ENCODE measurements at places on chromosomes 5 and 9.

- DNase-seq = no peak
Observed at GRCh38 chr5:113825176-113825575, 311.7 kb downstream of the YTHDC2 start.

- DNase-seq = no peak
Observed at GRCh38 chr9:116390303-116391228, 237.0 kb downstream of the PAPPA start.

- no peak for DNase-seq
Observed at GRCh38 chr9:124197177-124198095, 60.3 kb upstream of the NEK6 start.

DNA sequence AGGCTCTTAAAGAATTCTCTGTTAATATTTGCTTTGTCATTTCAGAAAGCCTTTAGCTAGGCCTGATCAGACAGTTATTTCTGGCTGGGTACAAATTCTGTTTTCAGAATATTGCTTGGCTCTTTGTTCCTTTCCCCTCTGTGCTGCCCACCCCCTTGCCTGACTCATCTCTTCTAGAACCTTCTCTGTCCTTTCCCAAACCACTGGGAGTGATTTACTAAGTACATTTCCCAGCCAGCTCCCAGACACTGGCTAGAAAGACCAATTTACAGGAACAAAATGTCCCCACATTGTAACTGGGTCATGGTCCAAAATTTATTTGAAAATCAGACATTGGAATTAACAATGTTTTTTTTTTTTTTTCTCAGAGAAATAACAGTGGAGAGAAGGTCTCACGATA, 133.1 kb upstream of the MAP1B start:
- DNase-seq = no peak

DNA sequence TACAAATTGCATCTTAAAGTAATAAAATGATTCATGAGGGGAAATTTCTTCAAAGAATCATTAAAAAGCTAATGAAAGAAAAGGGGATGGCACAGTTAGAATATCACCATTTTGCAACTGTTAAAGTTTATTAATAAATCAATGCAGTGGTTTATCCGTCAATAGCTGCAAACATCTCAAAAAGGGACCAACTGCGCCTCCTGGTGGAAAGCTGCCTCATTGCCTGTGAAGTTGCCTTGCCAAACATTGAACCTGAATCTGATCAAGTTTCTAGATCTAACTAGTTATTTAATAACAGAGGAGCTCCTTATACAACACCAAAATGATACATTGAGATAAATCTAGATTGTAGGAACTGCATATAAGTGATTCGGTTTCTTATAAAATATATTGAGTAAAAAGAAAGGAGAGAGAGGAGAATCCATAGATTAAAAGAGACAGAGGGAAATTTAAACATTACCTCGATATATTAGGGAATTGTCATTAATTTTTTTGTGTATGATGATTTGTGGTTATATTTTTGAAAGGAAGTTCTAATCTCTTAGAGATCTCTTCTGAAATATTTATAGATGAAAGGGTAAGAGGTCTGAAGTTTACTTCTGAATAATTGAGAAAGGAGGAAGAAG, 6.9 kb upstream of the NDUFB6 start:
- DNase-seq = peak; percentile 84

- DNase-seq = no peak
Observed at GRCh38 chr5:82205005-82205404, 73.1 kb downstream of the RPS23 start.

DNA sequence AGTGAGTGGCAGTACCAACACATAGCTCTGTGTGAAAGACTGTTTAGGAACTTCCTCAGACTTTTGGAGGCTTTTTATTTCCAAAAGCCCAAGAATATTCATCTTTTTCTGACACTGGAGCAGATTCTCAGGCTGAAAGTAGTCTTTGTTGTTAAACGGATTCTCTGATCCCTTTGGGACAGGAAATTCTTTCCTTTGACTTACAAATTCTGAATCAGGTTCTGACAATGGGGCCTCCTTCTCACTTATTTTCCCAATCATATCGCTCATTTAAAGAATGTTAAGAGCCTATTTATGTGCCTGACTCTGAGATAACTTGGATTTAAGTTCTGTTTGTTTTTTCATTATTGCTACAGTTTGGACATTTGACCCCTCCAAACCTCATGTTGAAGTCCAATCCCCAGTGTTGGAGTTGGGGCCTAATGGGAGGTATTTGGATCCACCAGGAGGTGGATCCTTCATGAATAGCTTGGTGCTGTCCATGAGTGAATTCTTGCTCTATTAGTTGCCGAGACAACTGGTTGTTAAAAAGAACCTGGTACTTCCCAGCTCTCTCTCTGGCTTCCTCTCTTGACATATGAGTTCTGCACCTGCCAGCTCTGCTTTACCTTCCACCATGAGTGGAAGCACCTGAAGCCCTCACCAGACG, 4.1 kb upstream of the ADGRV1 start:
- DNase-seq = no peak

- DNase-seq = no peak
Observed at GRCh38 chr9:109198736-109199382, 31.8 kb upstream of the FRRS1L start.

- no peak for DNase-seq
Observed at GRCh38 chr5:103744159-103744558, 181.6 kb upstream of the NUDT12 start.

GRCh38 chr5:98513380-98513779, 260.1 kb upstream of the RGMB start:
- no peak for DNase-seq

DNA sequence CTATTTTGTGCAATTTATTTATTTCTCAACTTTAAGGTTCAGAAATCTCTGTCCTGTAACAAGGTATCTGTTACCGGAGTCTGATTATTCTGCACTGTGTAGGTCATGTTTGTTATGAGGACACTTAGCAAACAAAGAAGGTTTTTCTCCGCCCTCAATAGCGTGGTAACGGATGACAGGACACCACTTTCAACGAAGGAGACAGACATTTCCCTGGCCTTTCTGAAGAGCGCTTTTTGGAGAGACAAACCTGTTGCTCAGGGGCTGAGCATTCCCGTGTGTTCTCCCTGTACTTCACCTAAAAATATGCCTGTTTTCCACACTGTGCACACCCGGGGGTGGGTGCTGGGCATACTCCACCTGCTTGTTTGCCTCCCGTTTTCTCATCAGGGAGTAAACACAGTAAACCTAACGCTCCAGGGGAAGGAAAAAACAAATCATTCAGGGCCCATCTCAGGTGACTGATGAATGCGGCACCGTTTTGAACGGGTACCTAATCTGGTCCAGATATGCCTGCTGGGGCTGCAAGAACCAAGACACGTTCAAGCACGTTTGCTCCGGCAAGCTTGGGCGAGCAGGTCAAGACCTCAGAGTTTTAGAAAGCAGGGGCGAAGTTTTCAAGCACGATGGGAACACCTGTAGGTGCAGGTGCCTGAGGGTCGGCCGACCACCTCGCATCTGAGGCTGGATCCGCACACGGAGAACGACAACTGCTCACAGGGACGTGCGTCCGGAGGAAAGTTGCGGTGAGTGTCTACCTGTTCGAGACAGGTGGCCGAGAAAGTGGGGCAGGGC, 859 bp downstream of the RETREG1 start:
- DNase-seq = peak; percentile 27

DNA sequence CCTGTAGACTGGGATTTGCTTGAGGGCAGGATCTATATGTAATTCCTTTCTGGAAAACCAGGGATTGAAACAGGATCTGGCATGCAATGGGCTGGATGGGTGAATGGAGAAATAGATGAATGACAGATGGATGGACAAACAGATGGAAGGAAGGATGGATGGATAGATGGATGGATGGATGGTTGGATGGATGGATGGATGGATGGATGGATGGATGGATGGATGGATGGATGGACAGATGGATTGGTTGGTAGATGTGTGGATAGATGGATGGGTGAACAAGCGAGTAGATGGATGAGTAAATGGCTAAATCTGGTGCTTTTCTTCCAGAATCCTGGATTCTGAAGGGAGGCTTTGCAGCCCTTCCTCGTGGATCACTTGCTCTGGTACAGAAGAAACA, 162.5 kb upstream of the SMIM23 start:
- DNase-seq = no peak

DNA sequence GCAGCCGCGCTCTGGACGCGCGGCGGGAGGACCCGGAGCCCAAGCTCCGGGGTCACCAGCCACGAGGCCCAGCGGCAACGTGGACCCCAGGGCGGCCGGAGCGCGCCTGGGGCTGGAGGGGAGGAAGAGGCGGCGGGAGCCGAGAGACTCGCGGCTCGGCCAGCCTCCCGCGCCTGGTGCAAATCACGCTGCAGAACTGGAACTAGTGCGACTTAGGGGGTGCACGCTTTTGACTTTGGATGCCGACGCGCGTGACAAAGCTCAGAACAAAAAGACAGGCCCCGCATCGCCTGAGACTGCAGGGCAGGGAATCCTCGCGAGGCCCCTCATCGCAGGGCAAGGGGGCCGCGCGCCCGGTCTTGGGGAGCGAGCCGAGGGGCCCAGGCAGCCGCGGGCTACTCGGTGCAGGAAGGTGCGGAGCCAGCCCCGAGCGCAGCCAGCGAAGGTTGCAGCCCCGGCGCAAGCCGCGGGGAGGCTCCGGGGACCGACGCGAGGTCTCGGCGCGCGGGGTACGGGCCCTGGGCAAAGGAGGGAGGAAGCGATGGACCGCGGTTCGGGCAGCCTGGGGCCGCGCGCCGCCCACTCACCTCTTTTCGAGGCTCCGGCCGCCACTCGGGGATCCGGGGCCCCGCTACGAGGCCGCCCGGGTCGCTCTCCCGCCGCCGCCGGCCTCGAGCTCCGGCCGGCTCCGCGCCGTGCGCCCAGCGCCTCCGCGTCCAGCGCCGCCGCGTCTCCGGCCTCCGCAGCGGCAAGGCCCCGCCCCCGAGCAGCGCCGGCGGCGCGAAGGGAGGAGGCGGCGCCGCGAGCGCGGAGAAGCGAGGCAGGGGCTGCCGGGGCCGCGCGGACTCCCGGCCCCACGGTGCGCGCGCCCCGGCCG, at the start of gene GOLM1:
Gene GOLM1, minus strand, starts transcription at position 735 of the 877 bp plus-strand sequence. CDS start 20,238 bp downstream, outside the sequence.
- DNase-seq = peak; percentile 55

DNA sequence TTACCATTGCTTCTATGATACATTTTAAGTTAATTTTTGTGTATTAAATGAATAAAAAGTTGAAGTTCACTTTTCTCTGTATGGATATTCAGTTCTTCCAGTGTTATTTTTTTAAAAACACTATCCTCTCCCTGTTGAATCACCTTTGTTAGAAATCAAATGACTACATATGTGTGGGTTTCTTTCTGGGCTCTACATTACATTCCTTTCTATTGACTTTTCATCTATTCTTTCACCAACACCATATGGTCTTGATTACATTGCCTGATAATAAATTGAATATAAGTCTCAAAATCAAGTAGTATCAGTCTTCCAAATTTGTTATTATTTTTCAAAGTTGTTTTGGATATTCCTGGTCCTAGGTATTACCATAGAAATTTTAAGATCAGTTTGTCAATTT, 7.3 kb upstream of the RASEF start:
- no peak for DNase-seq

GRCh38 chr9:114116126-114116747, 17.1 kb upstream of the KIF12 start:
- DNase-seq = no peak

DNA sequence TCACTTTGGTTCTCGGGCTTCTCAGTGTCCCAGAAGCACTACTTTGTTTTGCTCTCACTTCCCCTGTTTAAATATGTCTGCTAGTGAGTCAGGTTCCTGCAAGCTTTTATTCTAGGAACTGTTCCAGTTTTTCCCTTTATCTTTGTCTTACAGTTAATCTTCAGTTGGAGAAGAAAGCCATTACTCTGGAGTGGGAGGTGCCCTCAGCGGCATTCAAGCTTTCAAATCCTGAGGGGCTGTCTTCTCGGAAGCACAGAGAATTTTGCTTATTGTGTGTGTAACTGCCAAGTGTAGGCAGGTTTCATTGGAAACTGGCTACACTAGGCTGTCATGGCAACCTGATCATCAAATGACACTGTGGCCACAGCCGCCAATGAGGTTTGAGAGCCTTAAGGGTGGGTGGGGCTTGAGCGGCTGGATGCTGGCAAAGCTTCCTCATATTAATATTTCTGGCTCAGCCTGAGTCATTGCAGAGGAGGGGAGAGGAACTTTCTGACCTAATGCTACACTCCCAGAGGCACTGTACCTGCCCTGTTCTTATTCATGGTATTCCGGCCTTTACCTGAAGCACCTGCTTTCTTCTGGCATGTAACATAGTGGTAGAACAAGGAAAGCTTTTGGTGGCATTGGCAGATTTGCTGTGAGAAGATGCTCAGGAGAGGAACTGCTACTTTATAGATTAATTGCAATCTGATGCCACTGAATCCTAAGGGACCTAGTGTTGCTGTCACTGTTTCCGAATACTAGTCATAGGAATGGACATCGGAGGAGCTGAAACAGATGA, 26.3 kb downstream of the SLC25A25 start:
- peak; percentile 90 for DNase-seq

DNA sequence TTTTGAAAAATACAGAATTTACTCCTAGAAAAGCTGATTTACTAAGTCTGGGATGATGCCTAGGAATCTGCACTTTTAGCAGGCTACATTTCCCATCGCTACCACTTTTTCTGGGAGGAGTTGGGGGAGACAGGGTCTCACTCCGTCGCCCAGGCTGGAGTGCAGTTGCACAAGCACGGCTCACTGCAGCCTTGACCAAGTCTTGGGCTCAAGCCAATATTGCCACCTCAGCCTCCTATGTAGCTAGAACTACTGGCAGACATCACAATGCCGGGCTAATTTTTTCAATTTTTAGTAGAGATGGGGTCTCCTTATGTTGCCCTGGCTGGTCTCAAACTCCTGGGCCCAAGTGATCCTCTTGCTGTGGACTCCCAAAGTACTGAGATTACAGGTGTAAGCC, 85.9 kb downstream of the NR6A1 start:
- DNase-seq = no peak

DNA sequence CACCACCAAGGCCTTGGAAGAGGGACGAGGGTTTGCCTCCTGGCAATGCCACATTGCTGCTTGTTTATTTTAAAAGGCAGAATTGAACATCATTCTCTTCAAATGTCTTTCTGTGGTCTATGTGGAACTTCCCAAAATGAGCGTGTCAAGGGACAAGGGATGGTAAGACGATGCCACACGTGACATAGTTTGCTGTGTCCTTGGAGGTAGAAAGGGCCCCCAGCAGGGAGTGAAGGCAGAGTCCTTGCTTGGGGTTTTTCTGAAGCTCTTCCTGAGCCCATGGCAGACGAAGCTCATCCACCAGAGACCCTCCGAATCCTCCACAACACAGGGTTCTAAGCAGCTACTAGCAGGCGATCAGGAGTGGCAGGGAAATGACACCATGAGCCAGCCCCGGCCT, 28.3 kb downstream of the PRRX2 start:
- DNase-seq = no peak

Data from activated CD4-positive, alpha-beta T cell treated with anti-CD3 and anti-CD28 coated beads for 48 hours (primary cell).